DMS79 treated with DMSO at 0.1 percent for 48 hours (cell line): ENCODE measurements at places on chromosomes 11 and 22.

GRCh38 chr11:32034680-32035079 is 56.2 kb upstream of the RCN1 start:
- DNase-seq, result no peak

- peak; percentile 67 for DNase-seq
These were observed 19.3 kb downstream of the CREB3L1 start for GRCh38 chr11:46296528-46297448.

DNA sequence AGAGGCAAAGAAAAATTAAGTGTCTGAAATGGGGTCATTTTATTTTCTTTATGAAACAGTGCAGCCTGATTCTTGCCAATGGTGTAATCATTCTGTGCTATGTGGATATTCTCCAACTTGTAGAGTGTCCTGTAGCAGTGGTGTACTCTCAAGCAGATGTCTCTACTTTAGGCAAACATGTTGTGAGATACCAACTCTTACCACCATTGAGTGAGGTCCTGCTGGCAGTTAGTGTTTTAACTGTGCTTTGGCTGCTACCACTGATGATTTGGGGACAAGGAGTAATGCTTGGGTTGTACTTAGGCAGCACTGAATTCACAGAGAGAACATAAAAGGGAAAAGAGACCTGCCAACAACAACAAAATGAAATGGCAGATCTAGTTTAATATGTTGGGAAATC is 122.5 kb downstream of the APIP start:
- no peak for DNase-seq

- DNase-seq, result peak; percentile 1
These were observed 64.8 kb downstream of the APOL1 start for GRCh38 chr22:36317658-36318271.

GRCh38 chr11:25218036-25218435 is 721.2 kb downstream of the LUZP2 start:
- DNase-seq, result no peak

- DNase-seq, result no peak
These were observed 57.6 kb downstream of the TNRC6B start for GRCh38 chr22:40235308-40235707.

- DNase-seq, result no peak
These were observed 475 bp downstream of the MAPK12 start for GRCh38 chr22:50260801-50261614.

- DNase-seq, result no peak
These were observed 23.7 kb downstream of the HTR3B start for GRCh38 chr11:113928311-113928710.

- DNase-seq, result peak; percentile 59
These were observed 113.1 kb upstream of the HSD17B12 start for GRCh38 chr11:43567396-43567975.

DNA sequence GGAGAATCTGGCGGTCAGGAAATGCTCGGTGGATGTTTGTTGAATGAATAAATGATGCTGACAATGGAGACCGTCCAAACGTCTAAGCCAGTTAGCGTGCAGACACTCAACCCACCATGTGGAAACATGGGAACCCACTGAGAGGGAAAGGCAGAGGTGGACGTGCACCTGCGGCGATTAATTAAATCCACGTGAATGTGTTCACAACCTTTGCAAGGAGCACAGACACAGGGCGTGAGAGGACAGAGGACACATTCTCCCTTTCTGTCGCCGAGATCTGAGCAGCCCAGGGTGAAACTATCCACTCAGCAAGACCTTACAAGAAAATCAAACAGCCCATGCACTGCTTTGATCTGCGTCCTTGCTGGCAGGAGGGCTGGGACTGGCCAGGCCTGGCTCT is 58.3 kb upstream of the LINC01488 start:
- DNase-seq, result no peak

- DNase-seq, result no peak
These were observed 167.4 kb upstream of the NTM start for GRCh38 chr11:131203040-131203439.
